NCI-H524 treated with DMSO at 0.1 percent for 48 hours (cell line): ENCODE measurements at places on chromosomes 6 and 20.

- no peak for DNase-seq
These were observed 1.4 kb downstream of the SPO11 start for GRCh38 chr20:57330998-57331397.

GRCh38 chr20:8066662-8067061 lies 47.1 kb upstream of the TMX4 start:
- DNase-seq, result no peak

DNA sequence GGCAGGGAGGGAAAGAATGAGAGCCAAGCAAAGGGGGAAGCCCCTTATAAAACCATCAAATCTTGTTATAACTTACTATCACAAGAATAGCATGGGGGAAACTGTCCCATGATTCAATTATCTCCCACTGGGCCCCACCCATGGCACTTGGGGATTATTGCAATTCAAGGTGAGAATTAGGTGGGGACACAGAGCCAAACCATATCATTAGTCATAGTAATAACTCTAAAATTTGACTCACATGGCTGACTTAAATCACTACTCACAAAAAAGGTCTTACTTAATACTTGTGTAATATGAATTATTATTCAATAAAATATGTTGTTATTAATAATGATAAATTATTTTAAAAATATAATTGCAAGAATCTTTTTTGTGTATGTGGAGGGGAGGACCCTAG lies 178.1 kb upstream of the TCF21 start:
- DNase-seq, result no peak

DNA sequence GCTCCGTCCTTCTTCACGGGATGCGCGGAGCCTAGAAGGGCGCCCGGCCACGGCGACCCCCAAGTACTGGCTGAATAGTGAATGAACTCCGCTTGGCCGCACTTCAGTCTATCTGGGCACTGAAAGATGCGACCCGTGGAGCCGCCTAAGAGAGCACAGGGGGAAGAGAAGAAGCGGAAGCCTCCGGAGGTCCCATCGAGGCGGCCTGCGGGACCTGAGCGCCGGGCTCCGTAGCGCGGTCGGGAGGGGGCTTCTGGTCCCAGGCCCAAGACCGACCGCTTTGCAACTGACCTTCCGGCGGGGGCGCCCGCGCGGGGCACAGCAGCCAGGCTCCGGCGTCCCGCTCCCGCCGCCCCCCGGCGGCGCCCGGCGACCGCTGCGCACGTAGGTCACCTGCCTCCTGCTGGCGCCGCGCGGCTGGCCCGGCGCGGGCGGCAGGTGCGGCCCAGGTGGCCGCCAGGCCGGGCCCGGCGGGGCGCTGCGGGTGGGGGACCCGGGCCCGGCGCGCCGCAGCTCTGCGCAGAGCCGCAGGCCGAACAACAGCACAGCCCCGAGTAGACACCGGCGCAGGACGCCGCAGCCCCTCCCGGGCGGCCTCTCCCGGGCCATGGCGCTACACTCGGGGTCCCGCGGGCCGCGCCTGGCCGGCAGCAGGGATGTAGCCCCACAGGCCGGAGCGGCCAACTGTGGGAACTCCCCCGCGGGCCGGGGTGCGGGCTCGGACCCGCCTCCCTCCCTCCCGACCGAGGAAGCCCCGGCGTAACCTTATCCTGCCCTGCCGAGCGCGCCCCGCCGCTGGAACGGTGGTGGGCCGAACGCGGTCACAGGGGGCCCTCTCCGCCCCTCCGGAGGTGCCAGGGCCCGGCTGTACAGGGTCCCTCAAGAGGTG lies at the start of gene METTL24:
Gene METTL24 (minus strand): TSS at position 686 of the 889 bp plus-strand sequence. CDS start 77 bp downstream, at position 609.
- no peak for DNase-seq

DNA sequence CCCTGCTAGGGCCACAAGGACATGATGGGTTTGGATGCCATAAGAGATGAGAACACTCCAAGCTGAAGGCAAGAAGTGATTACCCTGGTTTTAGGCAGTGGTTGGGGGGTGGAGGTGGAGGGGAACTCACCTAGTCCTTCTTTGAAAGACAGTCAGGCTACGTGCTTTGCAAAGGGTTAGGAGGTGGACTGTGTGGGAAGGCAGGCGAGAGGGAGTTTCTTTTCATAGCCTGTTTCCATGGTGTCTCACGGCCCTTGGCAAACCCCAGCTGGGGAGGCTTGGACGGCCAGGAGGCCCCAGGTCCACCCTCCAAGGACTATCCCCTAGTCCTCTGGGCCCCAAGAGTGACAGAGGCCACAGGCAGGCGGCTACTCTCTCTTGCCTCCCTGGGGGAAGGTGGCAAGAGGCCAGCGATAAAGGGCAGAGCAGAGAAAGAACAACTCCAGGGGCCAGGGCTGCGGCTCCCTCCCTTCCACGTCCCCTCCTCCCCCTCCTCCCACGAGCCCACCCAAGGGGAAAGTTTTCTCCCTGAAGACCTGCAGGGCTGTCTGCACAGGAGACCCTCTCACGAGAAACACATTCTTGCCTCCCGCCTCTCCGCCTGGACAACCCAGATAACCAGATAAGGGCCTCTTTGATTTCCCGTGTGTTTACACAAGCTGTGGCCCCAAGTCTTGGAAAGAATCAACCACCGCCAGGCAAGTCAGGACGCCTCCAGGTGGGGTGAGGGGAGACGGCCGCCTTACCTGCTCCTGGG lies 74.4 kb downstream of the NOL4L start:
- no peak for DNase-seq
